ENCODE measurements at places on chromosomes 7 and 10. TPM values are rescaled to one million over a fixed set of nuclear protein-coding genes. Genes with fewer than 3 reads are reported as not detected.

POLR1F gene
- polyA plus RNA-seq: 9.4 TPM

PNLIPRP1 gene
- polyA plus RNA-seq: not detected

SFRP5 gene
- polyA plus RNA-seq: 4.1 TPM

ZNF117 gene
- 32.9 TPM for polyA plus RNA-seq

WNT8B gene
- polyA plus RNA-seq: 0.32 TPM

ZNF479 gene
- polyA plus RNA-seq: not detected

DNA sequence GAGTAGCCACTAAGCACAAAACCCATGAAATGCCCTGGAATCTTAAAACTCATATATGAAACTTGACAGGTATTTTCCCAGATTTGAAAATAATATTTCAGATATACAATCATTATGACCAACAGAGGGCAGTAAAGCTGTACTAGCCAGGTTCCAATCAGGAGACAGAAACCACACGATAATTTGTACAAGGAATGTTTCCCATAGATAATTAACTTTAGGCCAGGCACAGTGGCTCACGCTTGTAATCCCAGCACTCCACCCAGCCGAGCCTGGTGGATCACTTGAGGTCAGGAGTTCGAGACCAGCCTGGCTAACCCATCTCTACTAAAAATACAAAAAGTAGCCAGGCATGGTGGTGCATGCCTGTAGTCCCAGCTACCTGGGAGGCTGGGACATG, 31.0 kb upstream of the NUB1 start:
- no peaks in the 10 kb centered on the region for H3K27me3 ChIP-seq
- no peak for DNase-seq
- peaks cover 4% of the 10 kb centered on the region for H3K4me1 ChIP-seq
- H3K36me3 ChIP-seq: no peaks in the 10 kb centered on the region
- H3K4me3 ChIP-seq: no peak overlapping the region

GRCh38 chr10:133528845-133529575, 1.8 kb downstream of the CYP2E1 start:
- no peak overlapping the region for H3K4me3 ChIP-seq
- H3K27me3 ChIP-seq: peaks cover 33% of the 10 kb centered on the region
- H3K4me1 ChIP-seq: peaks cover 5% of the 10 kb centered on the region
- H3K27ac ChIP-seq: no peak overlapping the region
- DNase-seq: no peak
- H3K36me3 ChIP-seq: peaks cover 10% of the 10 kb centered on the region

GRCh38 chr7:26293569-26294308, 2.1 kb downstream of the SNX10 start:
- DNase-seq: no peak
- H3K4me3 ChIP-seq: no peak overlapping the region
- no peaks in the 10 kb centered on the region for H3K36me3 ChIP-seq
- peaks cover 2% of the 10 kb centered on the region for H3K27me3 ChIP-seq

GRCh38 chr10:6296828-6297251, 94.1 kb downstream of the PFKFB3 start:
- no peaks in the 10 kb centered on the region for H3K36me3 ChIP-seq
- no peak overlapping the region for H3K4me3 ChIP-seq
- H3K27ac ChIP-seq: no peak overlapping the region

- H3K27me3 ChIP-seq: no peaks in the 10 kb centered on the region
- no peaks in the 10 kb centered on the region for H3K36me3 ChIP-seq
- no peaks in the 10 kb centered on the region for H3K4me1 ChIP-seq
- H3K27ac ChIP-seq: no peak overlapping the region
- H3K4me3 ChIP-seq: no peak overlapping the region
- no peak for DNase-seq
Measured at GRCh38 chr10:70960783-70961570, 72.6 kb upstream of the PCBD1 start.

- no peak overlapping the region for H3K4me3 ChIP-seq
- H3K36me3 ChIP-seq: no peaks in the 10 kb centered on the region
- no peaks in the 10 kb centered on the region for H3K27me3 ChIP-seq
- H3K4me1 ChIP-seq: no peaks in the 10 kb centered on the region
- DNase-seq: no peak
Measured at GRCh38 chr10:114957673-114958072, 19.7 kb downstream of the TRUB1 start.

GRCh38 chr7:27933671-27934565, 194.0 kb downstream of the TAX1BP1 start:
- H3K4me3 ChIP-seq: no peak overlapping the region
- no peaks in the 10 kb centered on the region for H3K27me3 ChIP-seq
- no peaks in the 10 kb centered on the region for H3K4me1 ChIP-seq
- peak; percentile 84 for DNase-seq
- peak overlapping the region; percentile 11 for H3K27ac ChIP-seq

- no peaks in the 10 kb centered on the region for H3K4me1 ChIP-seq
- no peak overlapping the region for H3K4me3 ChIP-seq
- H3K27ac ChIP-seq: no peak overlapping the region
- DNase-seq: no peak
Measured at GRCh38 chr10:53904506-53905241, 896.4 kb downstream of the PCDH15 start.

DNA sequence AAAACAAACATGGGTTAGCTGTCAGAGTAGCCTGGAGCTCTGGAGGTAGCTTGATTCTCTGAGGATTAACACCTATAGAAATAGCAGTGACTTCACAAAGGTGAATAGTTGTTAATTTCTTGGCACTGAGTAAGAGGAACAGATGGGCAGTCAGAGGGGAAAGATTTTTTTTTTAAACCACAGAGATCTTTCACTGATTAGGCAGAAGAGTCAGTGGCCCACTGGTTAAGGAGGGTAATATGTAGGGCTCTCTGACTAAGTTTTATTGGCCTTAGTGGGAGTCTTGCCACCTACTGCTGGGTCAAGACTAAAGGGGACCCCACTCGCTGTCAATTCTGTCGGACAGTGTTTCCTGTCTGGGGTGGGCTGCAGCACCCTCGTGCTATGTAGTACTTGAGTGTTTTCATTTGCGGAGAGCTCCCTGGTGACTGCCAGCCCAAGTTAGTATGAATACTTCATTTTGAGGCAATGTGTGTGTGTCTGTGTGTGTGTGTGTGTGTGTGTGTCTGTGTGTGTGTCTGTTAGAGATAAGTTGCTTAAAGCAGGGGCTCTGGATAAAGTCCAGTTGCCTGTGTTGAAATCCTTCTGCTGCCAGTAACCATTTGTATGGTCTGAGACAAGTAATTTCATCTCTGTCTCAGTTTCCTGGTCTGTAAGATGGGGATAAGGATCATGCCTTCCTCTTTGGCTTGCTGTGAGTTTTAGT, 145.2 kb downstream of the ARID5B start:
- no peak overlapping the region for H3K27ac ChIP-seq
- H3K36me3 ChIP-seq: no peaks in the 10 kb centered on the region
- no peaks in the 10 kb centered on the region for H3K27me3 ChIP-seq
- peaks cover 10% of the 10 kb centered on the region for H3K4me1 ChIP-seq
- no peak for DNase-seq

- no peaks in the 10 kb centered on the region for H3K36me3 ChIP-seq
- H3K27ac ChIP-seq: no peak overlapping the region
- H3K4me3 ChIP-seq: no peak overlapping the region
Measured at GRCh38 chr7:45130910-45131309, 19.4 kb upstream of the TBRG4 start.

- peaks cover 52% of the 10 kb centered on the region for H3K4me1 ChIP-seq
- H3K27me3 ChIP-seq: no peaks in the 10 kb centered on the region
- H3K36me3 ChIP-seq: no peaks in the 10 kb centered on the region
- DNase-seq: no peak
- H3K4me3 ChIP-seq: no peak overlapping the region
Measured at GRCh38 chr7:159010411-159010810, 134.3 kb downstream of the VIPR2 start.

DNA sequence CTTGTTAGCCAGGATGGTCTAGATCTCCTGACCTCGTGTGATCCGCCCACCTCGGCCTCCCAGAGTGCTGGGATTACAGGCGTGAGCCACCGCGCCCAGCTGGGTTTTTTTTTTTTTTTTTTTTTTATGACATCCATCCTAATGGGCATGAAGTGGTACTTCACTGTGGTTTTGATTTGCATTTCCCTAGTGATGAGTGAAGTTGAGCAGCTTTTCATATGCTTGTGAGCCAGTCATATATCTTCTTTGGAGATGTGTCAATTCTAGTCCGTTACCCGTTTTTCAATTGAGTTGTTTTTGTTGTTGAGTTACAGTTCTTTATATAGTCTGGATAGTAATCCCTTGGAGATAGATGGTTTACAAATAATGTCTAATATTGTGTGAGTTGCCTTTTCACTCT, 127.7 kb downstream of the SMURF1 start:
- peaks cover 52% of the 10 kb centered on the region for H3K36me3 ChIP-seq
- no peak for DNase-seq
- H3K4me3 ChIP-seq: no peak overlapping the region
- H3K4me1 ChIP-seq: no peaks in the 10 kb centered on the region
- no peaks in the 10 kb centered on the region for H3K27me3 ChIP-seq

DNA sequence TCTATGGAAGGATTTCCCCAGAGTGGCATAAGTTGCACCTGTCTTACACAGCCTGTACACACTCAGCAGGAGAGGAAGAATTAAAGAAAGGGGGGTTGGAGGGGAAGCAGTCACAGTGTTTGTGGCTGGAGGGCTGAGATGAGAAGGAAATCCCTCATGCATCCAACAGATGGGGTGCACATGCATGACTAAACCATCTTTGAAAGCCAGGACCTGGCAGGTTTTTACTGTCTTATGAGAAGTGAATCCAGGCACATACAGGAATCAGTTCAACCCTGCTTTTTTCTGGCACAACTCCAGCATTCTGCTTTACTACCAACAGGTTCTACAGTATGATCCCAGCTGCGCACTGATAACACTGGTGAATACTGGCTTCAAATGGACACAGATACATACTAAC, 107.7 kb downstream of the CACNA2D1 start:
- no peak for DNase-seq
- no peaks in the 10 kb centered on the region for H3K4me1 ChIP-seq
- H3K27me3 ChIP-seq: no peaks in the 10 kb centered on the region
- H3K4me3 ChIP-seq: no peak overlapping the region
- no peak overlapping the region for H3K27ac ChIP-seq

GRCh38 chr7:40447345-40447744, 312.5 kb downstream of the SUGCT start:
- no peaks in the 10 kb centered on the region for H3K27me3 ChIP-seq
- H3K4me3 ChIP-seq: no peak overlapping the region
- H3K4me1 ChIP-seq: no peaks in the 10 kb centered on the region
- no peak overlapping the region for H3K27ac ChIP-seq
- no peak for DNase-seq
- no peaks in the 10 kb centered on the region for H3K36me3 ChIP-seq

DNA sequence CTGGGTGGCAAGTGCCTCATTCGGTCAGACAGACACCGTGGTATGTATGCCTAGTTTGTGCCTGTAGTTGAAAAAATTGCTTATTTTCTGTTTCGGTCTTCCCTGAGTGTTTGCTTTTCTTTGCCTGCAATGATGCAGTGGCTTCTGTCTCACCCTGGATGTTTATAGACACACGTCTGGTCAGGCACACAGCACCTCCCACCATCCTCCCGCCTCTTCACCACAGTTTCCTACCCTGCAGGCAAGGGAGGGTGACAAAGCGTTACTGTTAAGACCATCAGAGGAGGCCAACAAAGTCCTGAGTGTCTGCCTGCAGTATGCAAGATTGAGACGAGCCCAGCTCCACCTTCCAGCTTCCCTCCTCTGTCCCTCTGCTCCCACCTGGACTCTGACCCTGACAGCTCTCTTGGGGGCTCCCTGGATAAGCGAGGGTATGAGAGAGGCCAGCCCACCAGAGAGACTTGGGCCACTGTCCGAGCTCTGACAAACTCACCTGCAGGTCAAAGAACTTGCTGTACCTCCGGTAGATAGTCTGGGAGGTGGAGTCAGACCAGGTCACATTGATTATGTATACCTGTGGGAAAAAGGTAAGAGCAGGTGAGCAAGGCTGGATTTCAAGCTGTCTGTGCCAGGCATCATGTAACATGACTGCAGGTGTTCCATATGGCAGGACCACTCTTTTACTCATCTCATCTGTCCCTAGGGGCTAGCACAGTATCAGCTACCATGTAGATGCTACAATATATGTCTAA, 54.4 kb downstream of the SH3PXD2A start:
- no peak overlapping the region for H3K4me3 ChIP-seq
- H3K27ac ChIP-seq: no peak overlapping the region
- peaks cover 6% of the 10 kb centered on the region for H3K36me3 ChIP-seq
- no peak for DNase-seq
- no peaks in the 10 kb centered on the region for H3K27me3 ChIP-seq

Measured in spinal cord (tissue), 10 donors.